ENCODE measurements at places on chromosomes 5 and 9.

- no peak for DNase-seq
Measured at GRCh38 chr9:134403292-134403681, 77.0 kb downstream of the RXRA start.

GRCh38 chr9:121262423-121262822, 5.5 kb upstream of the GSN start:
- no peak for DNase-seq

DNA sequence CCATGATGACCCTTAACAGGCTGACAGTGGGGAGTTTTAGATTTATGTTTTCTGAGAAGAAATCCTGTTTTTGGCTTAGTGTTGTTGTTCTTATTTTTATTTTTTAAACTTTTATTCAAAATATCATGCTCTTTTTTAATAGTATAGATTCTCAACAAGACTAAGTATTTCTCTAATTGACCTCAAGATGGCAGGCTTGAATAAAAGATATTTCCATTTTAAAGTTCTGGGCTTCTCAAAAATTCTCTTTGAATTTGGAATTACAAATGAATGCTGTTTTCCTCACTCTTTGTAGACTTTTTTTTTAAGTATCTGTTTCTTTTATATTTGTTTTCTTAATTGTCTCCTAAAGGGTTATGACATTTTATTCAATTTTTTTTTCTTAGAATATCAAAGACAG, 50.0 kb upstream of the SH3GL2 start:
- DNase-seq, result no peak

DNA sequence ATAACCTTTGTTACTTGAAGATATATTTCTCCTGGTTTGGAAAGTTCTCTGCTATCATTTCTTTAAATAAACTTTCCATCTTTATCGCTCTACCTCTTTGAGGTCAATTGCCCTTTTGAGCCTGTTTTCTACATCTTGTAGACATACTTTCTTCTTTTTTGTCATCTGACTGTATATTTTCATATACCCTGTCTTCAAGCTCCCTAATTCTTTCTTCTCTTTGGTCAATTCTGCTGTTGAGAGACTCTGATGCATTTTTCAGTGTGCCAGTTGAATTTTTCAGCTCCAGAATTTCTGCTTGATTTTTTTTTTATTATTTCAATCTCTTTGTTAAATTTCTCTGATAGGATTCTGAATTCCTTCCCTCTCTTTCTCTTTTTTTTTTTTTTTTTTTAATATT, 511.2 kb upstream of the GRAMD2B start:
- DNase-seq, result no peak

GRCh38 chr9:136087741-136088480, 7.2 kb downstream of the NACC2 start:
- DNase-seq, result no peak

GRCh38 chr5:9245071-9245470, 300.8 kb downstream of the SEMA5A start:
- no peak for DNase-seq

Measured in NCI-H187 (cell line).